Activated CD4-positive, CD25-positive, alpha-beta regulatory T cell treated with anti-CD3 and anti-CD28 coated beads, Interleukin-2, amount 50 U/mL, for 24 hours (primary cell): ENCODE measurements at places on chromosomes 13 and 19.

GRCh38 chr13:106985481-106985880 is 417.5 kb upstream of the ARGLU1 start:
- no peak for ATAC-seq

DNA sequence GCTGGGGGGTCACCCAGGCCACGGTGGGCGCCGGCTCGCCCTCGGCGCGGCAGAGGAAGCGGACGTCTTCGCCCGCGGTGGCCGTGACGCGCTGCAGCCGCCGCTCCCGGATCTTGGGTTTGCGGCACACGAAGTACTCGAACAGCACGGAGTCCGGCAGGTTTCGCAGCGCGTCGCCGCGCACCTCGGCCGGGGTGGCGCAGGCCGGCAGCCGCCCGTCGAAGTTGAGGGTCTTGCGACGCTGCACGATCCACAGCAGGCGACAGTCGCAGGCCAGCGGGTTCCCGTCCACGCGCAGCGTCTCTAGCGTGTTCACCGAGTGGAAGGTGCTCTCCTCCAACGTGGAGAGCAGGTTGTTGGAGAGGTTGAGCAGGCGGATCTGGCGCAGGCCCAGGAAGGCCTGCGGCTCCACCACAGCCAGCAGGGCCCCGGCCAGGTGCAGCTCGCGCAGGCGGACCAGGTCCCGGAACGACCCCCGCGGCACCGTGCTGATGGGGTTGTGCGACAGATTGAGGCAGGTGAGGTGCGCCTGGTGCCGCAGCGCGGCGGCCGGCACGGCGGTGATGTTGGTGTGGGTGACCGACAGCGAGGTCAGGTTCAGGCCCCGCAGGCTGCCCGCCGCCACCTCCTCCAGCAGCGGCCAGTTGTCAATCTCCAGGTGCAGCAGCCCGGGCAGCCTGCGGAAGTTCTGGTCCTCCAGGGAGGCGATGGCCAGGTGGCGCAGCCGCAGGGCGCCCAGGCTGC is 8.6 kb upstream of the PEAK3 start:
- peak; percentile 22 for ATAC-seq

- no peak for ATAC-seq
Observed at GRCh38 chr19:16142032-16142580, 1.4 kb upstream of the HSH2D start.

GRCh38 chr13:97537110-97537509 is 103.1 kb downstream of the RAP2A start:
- ATAC-seq = no peak

GRCh38 chr13:37690361-37690760 is 91.8 kb upstream of the POSTN start:
- ATAC-seq = no peak

DNA sequence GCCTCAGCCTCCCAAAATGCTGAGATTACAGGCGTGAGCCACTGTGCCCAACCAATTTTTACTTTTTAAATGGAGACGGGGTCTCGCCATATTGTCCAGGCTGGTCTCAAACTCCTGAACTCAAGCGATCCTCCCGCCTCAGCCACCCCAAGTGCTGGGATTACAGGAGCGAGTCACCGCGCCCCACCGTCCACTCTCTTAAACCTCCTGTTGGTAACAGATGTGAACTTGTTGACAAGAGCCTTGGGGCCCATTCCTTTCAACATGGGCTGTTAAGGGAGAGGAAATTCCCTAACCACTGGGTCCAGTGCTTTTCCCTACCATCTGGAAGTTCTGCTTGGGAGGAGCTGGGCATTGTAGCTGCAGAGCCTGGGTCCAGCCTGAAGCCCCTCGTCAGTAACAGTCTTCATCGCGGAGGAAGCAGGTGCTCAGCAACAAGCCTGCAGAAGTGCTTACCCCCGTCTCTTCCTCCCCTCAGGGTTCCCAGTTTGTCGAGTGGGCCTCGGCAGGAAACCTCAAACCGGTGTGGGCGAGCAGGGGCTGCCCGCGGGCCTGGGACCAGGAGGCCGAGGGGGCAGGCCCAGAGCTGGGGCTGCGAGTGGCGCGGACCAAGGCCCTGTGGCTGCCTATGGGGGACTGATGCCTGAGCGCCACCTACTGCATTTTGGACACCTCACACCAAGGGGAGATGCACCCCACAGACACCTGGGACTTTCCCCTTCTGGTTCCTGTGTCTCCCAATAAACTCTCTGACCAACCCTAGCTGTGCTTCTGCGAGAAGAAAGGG is 4.0 kb upstream of the FLT3LG start:
- ATAC-seq = peak; percentile 46

DNA sequence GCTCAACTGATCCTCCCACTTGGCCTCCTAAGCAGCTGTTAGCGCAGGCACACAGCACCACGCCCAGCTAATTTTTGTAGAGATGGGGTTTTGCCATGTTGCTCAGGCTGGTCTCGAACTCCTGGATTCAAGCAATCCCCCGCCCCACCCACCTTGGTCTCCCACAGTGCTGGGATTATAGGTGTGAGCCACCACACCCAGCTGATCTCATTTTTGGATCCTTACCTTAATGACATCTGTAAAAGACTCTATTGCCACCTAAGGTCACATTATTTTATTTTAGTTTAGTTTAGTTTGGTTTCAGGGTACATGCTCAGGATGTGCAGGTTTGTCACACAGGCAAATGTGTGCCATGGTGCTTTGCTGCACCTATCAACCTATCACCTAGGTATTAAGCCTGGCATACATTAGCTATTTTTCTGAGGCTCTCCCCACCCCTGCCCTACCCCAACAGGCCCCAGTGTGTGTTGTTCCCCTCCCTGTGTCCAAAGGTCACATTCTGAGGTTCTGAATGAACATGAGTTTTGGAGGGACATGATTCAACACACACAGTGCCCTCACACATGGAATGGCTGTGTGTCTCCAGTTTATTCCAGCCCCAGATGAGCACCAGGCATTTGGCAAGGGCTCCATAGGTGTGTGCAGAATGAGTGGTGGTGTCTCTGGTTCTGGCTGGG is 1.3 kb downstream of the OR10H5 start:
- ATAC-seq = no peak

GRCh38 chr19:23779645-23780044 is 21.0 kb upstream of the ZNF681 start:
- ATAC-seq = no peak

DNA sequence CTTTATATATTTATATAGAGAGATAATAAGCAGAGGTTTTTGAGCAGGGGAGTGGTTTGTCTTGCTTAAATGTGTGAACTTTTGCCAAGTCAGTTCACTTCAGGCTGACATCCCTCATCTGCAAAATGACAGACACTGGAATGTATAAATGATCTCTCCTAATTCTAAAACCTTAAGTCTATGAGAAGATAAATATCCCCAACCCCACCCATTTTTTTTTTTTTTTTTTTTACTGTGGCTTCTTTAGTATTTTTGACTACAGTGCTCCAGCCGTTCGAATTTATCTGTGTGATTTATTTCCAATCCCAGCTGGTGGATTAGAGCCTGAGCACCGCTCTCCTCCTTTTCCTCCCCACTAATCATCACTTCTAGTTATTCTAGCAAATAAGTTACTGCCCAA is 234.8 kb downstream of the DACH1 start:
- no peak for ATAC-seq

- peak; percentile 8 for ATAC-seq
Observed at GRCh38 chr19:3785451-3785937, 687 bp downstream of the MATK start.

DNA sequence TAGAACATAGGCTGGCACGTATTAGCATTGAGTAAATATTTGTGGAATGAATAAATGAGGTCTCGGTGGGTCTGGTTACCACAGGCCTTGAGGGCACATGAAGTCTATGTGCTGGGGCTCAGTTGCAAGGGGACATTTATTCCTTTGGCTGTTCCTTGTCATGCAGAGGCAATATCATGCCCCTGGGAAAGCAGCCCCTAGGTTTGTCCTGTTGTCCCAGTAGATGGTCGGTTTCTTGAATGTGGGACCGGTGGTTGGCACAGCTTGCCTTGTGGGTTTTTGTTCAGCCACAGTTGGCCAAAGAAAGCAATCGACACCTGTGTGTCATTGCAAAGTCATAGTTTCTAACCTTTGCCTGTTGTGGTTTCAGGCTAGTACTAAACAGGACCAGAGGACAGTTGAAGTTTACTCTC is 24.7 kb upstream of the GPR183 start:
- ATAC-seq = peak; percentile 51

DNA sequence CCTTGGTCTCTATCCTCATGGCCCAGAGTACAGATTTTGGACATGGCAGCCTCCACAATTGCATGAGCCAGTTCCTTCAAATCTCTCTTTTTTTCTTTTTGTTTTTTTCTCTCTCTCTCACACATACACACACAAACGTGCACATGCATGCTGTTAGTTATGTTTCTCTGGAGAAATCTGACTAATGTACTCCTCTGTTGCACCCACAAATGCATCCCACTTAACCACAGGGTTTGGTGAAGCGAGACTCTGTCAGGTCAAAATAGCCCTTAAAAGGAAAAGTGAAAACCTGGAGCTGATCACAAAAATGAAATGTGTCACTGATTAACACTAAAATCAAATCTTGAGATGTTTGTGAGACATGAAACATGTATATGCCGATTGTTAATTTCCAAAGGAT is 374.6 kb upstream of the ARGLU1 start:
- ATAC-seq = no peak

DNA sequence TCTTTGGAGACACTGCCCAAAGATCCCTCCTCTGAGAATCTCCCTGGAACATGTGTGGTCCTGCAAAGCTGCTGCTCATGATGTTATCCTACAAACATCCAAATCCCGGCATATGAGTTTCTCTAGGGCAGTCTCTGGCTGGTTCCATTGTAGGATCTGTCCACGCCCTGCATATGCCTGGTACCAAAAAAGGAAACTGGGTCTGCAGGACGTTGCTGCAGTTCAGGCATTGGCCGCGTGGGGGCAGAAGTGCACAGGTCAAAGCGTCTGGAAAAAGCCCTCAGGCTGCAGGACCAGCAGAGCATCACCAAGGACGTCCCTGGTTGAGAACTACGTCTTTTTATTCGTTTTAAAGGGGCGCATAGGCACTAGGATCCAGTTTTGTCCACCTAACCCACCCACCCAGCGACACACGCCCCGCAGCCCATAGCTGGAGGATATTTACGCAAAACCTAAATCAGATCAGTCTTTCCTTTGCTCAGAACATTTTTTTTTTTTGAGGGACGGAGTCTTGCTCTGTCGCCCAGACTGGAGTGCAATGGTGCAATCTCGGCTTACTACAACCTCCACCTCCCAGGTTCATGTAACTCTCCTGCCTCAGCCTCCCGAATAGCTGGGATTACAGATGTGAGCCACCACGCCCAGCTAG is 12.9 kb upstream of the ZNF564 start:
- ATAC-seq = peak; percentile 93

- ATAC-seq = no peak
Observed at GRCh38 chr19:54918499-54918898, 12.6 kb downstream of the NCR1 start.

DNA sequence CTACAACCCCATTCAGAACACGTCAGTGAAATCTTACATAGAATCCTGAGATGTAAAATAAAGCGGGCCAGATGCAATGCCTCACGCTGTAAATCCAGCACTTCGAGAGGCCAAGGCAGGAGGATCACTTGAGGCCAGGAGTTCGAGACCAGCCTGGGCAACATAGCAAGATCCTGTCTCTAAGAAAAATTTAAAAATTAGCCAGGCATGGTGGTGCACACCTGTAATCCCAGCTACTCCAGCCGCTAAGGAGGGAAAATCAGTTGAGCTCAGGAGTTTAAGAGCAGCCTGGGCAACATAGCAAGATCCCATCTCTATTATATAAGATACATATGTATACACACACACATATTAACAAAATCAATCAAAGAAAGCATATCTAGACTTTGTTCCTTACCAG is 41.2 kb downstream of the PEX11G start:
- ATAC-seq = no peak

GRCh38 chr13:28229522-28230411 is 91.4 kb downstream of the PAN3 start:
- ATAC-seq = no peak

- ATAC-seq = no peak
Observed at GRCh38 chr13:113528813-113529180, 38.3 kb upstream of the DCUN1D2 start.

GRCh38 chr19:9936326-9937000 is at the start of gene OLFM2:
TSS of gene OLFM2 (minus strand) at chr19:9936515. CDS start at chr19:9936366, 149 bp downstream.
- no peak for ATAC-seq

- no peak for ATAC-seq
Observed at GRCh38 chr13:86792153-86792651, 879.0 kb upstream of the SLITRK5 start.

DNA sequence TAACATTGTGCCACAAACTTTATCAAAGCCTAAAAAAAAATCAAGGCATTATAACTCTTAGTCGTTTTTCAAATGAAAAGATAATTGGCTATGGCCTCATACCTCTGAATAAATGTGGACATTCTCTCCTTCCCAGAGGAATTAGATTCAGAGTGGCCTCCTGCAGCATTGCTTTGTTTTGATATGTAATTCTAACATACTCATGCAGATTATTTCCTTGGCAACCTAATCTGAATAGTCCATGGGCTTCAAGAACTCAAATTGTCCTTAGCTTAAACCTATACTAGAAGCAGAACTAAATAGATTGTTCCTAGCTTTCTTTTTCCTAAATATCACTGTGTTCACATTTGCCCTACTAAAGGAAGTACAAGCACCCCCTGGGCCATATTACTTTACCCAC is 1146.9 kb downstream of the OLFM4 start:
- no peak for ATAC-seq

- ATAC-seq = no peak
Observed at GRCh38 chr19:46080561-46080960, 39.8 kb upstream of the IGFL4 start.

DNA sequence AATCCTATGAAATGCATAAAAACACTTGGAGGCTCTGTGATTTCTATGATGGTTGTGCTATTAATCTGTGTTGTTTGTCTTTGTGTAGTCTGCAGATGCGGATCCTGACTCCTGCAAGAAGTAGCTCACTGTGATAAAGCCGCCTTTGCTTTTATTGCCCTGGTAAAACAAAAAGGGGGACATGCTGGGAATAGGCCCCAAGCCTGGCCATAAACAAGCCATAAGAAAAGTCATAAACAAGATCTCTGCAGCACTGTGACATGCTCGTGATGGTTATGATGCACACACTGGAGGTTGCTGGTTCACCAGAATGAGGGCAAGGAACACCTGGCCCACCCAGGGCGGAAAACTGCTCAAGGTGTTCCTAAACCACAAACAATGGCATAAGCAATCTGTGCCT is 26.6 kb upstream of the ZNF266 start:
- ATAC-seq = no peak

DNA sequence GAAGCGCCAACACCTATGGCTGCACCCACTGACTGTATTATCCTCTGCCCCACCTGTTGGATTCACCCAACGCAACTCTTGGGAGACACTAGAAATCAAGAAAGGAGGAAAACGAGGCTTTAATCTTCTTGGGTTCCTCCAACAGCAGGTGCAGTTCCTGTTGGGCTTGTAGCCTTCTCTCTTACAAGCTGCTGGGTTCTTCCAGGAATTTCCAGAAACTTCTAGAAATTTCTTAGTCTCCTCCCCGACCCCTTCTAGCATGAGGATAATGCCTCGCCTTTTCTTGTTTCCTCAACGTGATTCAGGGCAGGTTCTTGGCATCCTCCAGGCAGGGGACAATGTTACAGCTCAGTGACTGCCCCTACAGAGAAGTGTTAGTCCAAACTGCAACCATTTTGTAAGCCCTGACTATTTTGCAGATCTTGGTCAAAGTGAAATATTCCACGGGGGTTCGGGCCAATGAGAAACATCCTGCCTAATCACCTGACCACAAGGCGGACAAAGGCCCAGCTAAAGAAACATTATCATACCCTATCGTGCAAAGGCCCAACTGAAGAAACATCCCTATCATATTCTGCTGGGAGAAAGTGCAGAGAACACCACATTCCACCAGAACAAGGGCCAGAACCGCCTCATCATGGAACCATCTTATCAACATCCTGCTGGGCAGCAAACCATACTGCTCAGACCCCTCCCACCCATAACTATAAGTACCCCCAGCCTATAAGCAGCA is 614 bp upstream of the PNMA8A start:
- ATAC-seq = no peak
